ENCODE measurements at places on chromosomes 2 and 18. TPM values are rescaled to one million over a fixed set of nuclear protein-coding genes. Genes with fewer than 3 reads are reported as not detected.

CPLX4 gene
- not detected for total RNA-seq

GATA6 gene
- total RNA-seq = 14.9 TPM

COL6A3 gene
- total RNA-seq = 1,153 TPM

IRS1 gene
- 31.4 TPM for total RNA-seq

RIT2 gene
- not detected for total RNA-seq

CYP26B1 gene
- 0.18 TPM for total RNA-seq

PRKAG3 gene
- total RNA-seq = not detected

CACNB4 gene
- total RNA-seq = not detected

TRPM8 gene
- not detected for total RNA-seq

GCG gene
- not detected for total RNA-seq

GAD1 gene
- total RNA-seq = not detected

PDCD1 gene
- total RNA-seq = not detected

TMEM247 gene
- total RNA-seq = not detected

C2orf80 gene
- total RNA-seq = not detected

MLPH gene
- 40.9 TPM for total RNA-seq

SCN3A gene
- not detected for total RNA-seq

ATP8B1 gene
- 8.9 TPM for total RNA-seq

MAB21L4 gene
- total RNA-seq = not detected

POTEE gene
- total RNA-seq = not detected

PSTPIP2 gene
- total RNA-seq = 9.5 TPM

AQP12B gene
- total RNA-seq = not detected

UGT1A5 gene
- total RNA-seq = not detected

LAMA3 gene
- total RNA-seq = 2.0 TPM

MARCO gene
- total RNA-seq = not detected

C1GALT1C1L gene
- total RNA-seq = 0.86 TPM

KCNF1 gene
- not detected for total RNA-seq

ALK gene
- not detected for total RNA-seq

ANKRD29 gene
- total RNA-seq = 2.3 TPM

CFAP210 gene
- not detected for total RNA-seq

LIPG gene
- 2.9 TPM for total RNA-seq

SLC4A5 gene
- not detected for total RNA-seq

LHCGR gene
- total RNA-seq = not detected

SMPD4 gene
- total RNA-seq = 42.2 TPM

GRHL1 gene
- total RNA-seq = under 0.01 TPM
